ENCODE measurements at places on chromosomes 5 and 9.

- DNase-seq = no peak
These were observed 998.9 kb upstream of the CDH6 start for GRCh38 chr5:30194595-30194994.

GRCh38 chr9:96115836-96116235 is 186.1 kb downstream of the HSD17B3 start:
- DNase-seq = no peak

- DNase-seq = no peak
These were observed 30.4 kb upstream of the DENND1A start for GRCh38 chr9:123960366-123960765.

DNA sequence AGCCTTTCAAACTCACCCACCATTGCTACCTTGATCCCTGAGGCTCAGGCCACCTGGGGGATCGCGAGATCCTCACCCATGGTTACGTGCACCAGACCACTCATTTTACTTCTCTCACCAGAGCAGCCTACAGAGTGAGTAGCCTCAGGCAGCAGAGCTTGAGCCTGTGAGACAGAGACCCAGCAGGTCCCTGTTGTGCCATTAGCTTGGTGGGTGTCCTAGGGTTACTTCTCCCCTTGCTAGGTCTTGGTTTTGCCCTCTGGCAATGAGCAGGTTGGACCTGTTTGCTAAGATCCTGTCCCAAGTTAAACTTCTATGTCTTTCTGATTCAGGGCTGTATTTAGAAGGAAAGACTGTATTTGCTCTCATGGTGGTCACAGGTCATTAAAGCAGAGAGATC is 21.8 kb downstream of the WHRN start:
- no peak for DNase-seq

GRCh38 chr5:116152169-116152568 is 67.3 kb downstream of the COMMD10 start:
- DNase-seq = no peak

GRCh38 chr5:124755565-124755964 is 9.1 kb upstream of the ZNF608 start:
- no peak for DNase-seq

Data from coronary artery (tissue), 2 donors.